ENCODE measurements at places on chromosomes 13 and 19.

GRCh38 chr19:1068009-1069001, 1.3 kb downstream of the ARHGAP45 start:
- DNase-seq = no peak

- DNase-seq = no peak
Observed at GRCh38 chr13:107209824-107210722, 642.1 kb upstream of the ARGLU1 start.

GRCh38 chr13:105144020-105144419, 1391.4 kb downstream of the EFNB2 start:
- DNase-seq = no peak

- no peak for DNase-seq
Observed at GRCh38 chr19:46081928-46082727, 41.3 kb upstream of the IGFL4 start.

Measured in left hindlimb (tissue), 1 donor.